SHP77 treated with DMSO at 0.1 percent for 48 hours (cell line): ENCODE measurements at places on chromosomes 2 and 18.

DNA sequence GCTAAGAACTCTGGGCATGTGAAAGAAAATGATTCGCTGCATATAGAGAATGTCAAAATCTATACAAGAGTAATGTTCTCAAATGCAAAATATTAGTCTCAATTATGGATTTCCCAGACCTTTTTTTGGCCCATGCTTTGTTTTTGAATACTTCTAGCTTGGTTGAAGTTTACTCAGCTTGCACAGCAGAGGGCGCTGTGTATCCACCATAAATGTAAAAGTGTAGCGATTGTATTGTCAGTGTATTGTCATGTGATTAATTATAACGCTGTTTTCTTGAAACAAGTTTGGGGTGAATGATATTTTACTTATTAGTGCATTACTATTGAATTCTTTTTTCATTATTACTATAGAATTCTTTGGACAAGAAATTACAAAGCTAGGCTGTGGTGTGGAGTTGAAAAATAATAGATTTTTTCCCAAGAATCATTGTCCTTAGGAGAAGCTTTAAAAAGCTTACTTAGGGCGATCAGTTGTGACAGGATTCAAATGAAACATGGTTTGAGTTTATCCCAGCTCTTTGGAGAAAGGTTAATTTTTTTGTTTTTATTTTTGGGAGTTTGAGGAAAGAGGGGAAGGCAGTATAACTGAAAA lies 98.3 kb downstream of the PIK3C3 start:
- DNase-seq, result peak; percentile 27

DNA sequence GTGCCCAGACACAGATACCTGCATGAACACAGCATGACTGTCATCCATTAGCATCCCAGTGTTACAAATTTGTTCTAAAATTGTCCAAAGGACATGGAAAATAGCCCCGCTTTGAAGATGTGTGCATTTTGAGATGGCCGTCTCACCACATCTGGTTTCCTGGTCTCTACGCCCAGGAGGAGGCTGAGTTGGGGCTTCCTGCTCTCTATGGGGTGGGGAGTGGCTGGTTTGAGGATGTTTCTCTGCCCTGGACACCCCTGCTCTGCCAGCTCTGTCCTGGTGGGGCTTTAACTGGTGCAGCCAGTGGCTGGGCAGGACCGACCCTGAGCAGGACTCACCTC lies 74.6 kb upstream of the SMAD7 start:
- DNase-seq, result no peak

GRCh38 chr18:28067346-28067745 lies 109.6 kb downstream of the CDH2 start:
- no peak for DNase-seq

GRCh38 chr2:43851011-43851980 lies 12.5 kb downstream of the ABCG8 start:
- no peak for DNase-seq

DNA sequence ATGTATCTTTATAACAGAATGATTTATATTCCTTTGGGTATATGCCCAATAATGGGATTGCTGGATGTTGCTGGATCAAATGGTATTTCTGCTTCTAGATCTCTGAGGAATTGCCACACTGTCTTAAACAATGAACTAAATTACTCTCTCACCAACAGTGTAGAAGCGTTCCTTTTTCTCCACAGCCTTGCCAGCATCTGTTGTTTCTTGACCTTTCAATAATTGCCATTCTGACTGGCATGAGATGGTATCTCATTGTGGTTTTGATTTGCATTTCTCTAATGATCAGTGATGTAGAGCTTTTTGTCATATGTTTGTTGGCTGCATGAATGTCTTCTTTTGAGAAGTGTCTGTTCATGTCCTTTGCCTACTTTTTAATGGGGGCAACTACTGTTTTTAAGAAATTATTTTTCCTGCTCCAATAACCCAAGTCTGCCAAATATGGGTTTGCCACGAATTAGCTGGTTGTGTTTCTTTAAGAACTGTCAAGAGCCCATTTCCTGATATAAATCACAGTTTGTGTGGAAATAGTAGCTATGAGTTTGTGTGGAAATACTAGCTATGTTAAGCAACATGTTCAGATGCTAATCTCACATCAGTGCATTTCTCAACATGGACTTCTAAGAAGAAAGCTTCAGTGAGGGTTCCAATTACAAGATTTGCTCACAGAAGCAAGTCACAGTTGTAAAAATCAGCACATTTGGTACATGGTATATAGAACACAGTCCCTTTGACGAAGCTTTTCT lies 259.4 kb downstream of the ANAPC1 start:
- DNase-seq, result no peak

- no peak for DNase-seq
Measured at GRCh38 chr2:227653419-227653818, 13.2 kb upstream of the SCYGR5 start.

GRCh38 chr2:111622859-111623258 lies 261.1 kb downstream of the ANAPC1 start:
- DNase-seq, result no peak

GRCh38 chr18:3966642-3967358 lies 488.3 kb downstream of the DLGAP1 start:
- no peak for DNase-seq

DNA sequence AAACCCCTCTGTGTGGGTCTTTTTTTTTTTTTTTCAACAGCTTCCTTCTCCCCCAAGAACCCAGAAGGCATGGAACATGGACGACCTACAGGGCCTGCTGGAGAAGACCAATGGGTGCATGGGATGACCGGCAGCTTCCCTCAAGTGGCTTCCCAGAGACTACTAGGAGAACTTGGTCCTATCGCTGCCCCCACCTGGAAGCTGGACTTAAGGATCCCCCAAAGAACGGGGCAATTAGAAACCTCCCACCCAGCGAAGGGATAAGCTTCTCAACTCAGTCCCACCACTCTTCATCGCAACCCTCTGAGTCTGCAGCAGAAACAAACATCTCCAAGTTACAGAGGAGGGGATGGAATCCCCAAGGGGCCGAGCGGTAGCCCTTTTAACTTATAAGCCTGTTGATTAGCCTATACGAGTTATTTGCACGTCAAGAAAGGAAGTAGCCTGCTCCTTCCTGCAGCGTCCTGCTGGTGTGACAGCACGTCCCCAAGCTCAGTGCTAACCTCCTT lies 1.4 kb downstream of the ACTR1B start:
- DNase-seq, result no peak

DNA sequence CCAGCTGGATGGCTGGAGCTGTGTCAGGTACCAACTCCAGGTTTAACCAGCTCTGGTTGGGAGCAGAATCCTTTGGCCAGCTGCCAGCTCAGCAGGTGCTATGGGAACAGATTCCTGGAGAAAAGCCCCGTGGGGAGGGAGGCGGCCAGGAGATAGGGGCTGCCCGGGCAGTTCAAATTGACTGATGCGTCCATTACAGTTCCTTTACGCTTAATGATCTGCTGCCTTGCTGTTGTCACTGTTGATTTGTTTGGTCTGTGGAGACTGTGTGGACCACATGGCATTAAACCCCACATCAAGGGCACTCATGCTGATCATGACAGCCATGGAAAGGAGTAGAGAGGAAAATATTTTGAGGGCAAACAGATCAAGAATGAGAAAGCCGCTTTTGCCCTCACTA lies 200.0 kb downstream of the TSN start:
- DNase-seq, result peak; percentile 1

GRCh38 chr18:70046207-70046606 lies 98.5 kb upstream of the CD226 start:
- no peak for DNase-seq

- DNase-seq, result no peak
Measured at GRCh38 chr2:64514008-64514407, 10.1 kb upstream of the AFTPH start.

- no peak for DNase-seq
Measured at GRCh38 chr2:79511320-79511951, 1.4 kb upstream of the CTNNA2 start.

DNA sequence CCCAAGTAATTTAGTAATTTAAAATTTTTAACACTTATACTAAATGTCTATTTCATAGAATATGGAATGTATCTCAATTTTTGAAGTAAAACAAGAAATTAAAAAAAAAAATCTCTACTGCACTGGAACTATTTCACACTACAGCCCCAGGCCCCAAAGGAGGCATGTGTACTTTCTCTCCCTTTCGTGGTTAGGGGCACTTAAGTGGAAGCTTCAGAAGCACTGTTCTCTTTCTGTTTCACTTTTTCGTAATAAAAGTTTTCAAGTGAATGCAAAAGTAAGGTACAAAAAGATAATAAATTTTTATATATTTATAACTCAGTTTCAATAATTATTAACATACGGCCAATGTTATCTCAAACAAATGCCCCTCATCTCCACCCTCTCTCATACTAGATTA lies 123.8 kb upstream of the STON1 start:
- DNase-seq, result no peak

GRCh38 chr18:57219964-57220363 lies 73.1 kb downstream of the BOD1L2 start:
- DNase-seq, result no peak

DNA sequence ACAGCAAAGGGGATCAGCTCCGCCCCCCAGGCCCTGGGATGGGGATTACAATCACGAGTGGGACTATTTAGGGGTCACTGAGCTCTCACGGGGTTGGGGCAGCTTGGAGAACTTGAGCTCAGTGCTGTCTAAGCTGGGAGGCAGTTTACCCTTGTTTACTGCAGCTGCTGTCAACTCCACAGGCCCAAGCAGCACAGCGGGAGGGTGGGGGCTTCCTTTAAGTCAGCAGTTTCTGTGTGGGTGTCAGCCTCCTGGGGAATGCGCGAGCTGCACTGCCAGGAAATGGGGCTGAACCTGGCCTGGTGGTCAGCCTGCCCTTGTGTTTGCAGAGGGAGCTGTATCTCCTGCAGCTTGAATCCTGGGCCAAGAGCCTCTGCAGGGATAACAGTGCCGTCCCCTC lies 29.8 kb downstream of the TOGARAM2 start:
- no peak for DNase-seq

DNA sequence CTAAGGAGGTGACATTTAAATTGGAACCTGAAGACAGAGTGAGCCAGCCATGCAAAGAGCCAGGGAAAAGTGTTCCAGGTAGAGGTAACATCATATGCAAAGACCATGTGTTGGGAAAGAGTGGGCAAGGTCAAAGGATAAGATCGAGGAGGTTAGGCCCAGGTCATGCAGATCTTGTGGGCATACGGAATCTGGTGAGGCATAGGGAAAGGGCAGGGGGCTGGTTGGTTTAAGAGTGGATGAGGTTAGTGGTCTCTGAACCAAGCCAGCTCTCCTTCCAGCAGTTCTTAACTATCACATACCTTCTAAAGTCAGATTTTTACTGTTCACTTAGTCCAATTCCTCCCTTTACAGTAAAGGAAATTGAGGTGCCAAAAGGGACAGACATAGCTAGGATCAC lies 3.0 kb downstream of the ANKRD53 start:
- DNase-seq, result no peak

- DNase-seq, result no peak
Measured at GRCh38 chr2:193141-193671, 70.6 kb downstream of the SH3YL1 start.

- DNase-seq, result peak; percentile 7
Measured at GRCh38 chr2:225282858-225283710, 116.4 kb upstream of the NYAP2 start.

DNA sequence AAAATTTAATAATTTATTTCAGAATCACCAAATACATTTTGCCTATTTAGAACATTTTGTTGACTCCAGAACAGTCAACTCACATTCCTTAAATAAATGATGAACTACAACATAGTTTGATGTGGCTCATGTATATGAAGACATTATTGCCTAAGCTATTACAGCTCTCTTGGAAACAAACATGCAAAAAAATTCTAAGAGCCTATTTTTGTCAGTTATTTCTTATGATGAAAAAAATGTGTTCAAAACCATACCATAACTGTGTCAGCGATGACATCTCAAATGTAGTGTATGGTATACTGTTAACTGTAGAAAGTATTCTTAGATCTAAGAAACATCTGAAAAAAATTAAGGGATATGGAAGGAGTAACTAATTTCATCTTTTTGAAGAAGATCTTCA lies 6.3 kb upstream of the EMILIN2 start:
- no peak for DNase-seq

GRCh38 chr2:10097352-10098148 lies 17.3 kb upstream of the CYS1 start:
- peak; percentile 54 for DNase-seq

DNA sequence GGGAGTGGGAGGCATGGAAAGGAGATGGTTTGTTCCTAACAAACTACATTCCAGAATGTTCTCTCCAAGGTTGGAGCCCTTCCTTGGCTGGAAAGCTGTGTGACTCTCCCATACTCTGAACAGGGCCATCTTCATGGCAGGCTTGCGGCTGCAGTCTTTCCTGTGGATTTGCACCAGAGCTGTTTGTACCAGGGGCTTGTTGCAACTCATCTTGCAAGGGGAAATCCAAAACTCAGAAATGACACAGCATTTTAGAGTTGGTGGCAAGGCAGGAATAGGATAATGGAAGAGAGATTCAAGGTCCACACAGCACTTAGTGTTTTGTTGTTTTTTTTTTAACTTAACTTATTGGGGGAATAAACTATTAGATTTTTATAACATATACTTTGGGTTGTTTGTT lies 73.7 kb upstream of the ZNF516 start:
- DNase-seq, result no peak

GRCh38 chr2:197113275-197113711 lies 186.8 kb upstream of the PGAP1 start:
- peak; percentile 30 for DNase-seq

DNA sequence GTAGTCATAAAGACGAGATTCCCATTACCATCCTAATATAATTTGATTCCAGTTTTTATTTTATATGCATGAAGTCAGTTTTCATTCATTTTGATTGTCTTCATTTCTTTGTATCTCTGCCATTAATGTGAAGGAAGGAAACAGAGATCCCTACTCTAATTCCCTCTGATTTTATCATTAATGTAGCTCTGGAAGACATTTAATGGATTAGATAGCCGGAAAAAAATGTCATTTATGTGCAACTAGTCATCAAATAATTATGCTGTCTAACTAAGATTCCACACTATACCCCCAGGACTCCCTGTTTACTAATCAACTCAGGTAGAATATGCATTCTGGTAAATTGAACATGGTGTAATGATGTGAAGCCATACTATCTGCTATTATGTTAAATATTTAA lies 19.9 kb downstream of the RHBDD1 start:
- DNase-seq, result no peak

GRCh38 chr2:44126106-44126797 lies 42.4 kb upstream of the PPM1B start:
- no peak for DNase-seq

DNA sequence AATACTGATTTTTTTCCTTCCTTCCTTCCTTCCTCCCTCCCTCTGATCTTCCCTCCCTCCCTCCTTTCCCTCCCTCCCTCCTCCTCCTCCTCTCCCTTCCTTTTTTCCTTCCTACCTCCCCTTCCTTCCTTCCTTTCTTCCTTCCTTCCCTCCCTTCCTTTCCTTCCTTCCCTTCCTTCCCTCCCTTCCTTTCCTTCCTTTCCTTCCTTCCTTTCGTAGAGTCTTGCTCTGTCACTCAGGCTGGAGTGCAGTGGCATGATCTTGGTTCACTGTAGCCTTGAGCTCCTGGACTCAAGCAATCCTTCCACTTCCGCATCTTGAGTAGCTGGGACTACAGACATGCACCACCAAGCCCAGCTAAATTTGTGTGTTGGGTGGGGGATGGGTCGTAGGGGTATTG lies 8.9 kb upstream of the TMEM131 start:
- DNase-seq, result no peak
